ENCODE measurements at places on chromosomes 1 and 21.

DNA sequence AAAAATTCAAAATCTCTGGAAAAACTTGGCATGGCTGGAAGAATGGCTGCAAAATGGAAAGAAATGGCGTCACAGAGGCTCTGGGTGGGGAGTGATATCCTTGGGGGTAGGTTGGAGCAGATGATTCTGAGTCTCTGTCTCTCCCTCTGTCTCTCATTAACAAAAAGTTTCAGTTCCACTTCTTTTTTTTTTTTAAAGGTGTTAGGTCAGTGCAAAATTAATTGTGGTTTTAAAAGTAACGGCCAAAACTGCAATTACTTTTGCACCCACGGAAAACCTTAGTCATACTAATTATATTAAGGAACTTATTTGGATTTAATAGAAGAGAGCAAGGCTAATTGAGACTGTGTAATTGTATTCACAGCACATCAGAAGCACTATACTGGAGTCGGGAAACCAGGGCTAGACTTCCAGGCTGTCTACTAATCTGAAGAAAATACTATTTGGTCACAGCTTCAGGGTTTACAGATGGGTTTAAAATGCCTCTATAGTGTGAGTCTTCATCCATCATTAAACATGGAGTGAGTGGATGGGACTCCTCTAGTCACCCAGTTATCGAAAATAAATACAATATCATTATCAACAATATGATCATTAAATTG is 289.1 kb upstream of the PLD5 start:
- no peak for DNase-seq

DNA sequence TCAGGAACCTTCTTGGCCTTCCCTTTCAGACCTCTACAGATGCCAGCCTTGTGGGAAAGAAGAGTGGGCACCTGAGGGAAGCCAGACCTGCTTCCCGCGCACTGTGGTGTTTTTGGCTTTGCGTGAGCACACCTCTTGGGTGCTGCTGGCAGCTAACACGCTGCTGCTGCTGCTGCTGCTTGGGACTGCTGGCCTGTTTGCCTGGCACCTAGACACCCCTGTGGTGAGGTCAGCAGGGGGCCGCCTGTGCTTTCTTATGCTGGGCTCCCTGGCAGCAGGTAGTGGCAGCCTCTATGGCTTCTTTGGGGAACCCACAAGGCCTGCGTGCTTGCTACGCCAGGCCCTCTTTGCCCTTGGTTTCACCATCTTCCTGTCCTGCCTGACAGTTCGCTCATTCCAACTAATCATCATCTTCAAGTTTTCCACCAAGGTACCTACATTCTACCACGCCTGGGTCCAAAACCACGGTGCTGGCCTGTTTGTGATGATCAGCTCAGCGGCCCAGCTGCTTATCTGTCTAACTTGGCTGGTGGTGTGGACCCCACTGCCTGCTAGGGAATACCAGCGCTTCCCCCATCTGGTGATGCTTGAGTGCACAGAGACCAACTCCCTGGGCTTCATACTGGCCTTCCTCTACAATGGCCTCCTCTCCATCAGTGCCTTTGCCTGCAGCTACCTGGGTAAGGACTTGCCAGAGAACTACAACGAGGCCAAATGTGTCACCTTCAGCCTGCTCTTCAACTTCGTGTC is 995 bp upstream of the ZBTB48 start:
- DNase-seq = no peak

DNA sequence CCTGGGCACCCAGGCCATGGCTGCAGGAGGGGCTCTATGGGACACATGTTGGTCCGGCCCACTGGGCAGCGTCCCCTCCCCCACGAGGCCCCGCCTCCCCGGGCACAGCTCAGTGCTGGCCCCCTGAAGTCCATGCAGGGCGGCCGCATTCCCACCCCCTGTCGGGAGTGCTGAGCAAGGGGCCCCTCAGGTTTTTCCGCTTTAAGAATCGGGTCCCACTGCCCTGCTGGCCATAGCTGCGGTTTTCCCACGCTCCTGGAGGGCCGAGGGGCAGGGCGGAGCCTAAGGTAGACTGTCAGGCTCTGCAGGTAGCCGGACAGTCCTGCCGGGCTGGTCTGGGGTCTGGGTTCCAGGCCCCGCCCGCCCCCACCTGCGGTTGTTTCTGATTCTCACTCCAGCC is 43.5 kb upstream of the CCDC27 start:
- DNase-seq = no peak

- DNase-seq = no peak
Observed at GRCh38 chr1:200550367-200550766, 70.2 kb downstream of the KIF14 start.

- DNase-seq = no peak
Observed at GRCh38 chr1:206445116-206445515, 25.2 kb upstream of the IKBKE start.

GRCh38 chr1:92909321-92909720 is 51.9 kb downstream of the DIPK1A start:
- no peak for DNase-seq

DNA sequence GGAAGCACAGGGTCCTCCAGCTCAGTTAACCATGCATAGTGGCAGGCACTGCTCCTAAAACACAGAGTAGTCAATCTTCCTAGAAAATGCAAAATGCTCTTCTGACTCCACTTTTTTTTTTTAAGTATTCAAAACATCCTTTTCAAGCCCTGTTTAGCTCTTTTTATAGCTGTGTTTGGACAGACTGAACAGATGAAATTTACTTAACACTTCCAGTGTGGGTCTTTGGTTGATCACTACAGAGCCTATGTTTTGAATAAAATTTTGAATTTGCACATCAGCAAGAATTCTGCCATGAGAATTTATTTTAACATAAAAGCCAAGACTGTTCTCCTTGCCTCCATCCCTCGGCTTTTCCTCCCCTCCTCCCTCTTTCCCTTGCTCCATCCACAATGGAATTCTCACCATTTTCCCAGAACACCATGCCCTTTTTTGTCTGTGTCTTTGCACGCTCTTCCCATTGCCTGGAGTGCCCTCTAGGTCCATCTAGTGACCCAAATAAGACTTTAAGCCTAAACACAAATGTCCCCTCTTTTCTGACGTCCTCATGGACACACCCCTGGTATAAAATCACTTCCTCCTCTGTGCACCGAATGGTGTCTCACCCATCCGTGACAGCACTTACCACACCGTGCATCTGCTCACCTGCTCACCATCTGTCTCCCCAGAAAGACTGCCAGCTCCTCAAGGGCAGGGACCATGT is 24.0 kb upstream of the CPT2 start:
- DNase-seq = no peak

DNA sequence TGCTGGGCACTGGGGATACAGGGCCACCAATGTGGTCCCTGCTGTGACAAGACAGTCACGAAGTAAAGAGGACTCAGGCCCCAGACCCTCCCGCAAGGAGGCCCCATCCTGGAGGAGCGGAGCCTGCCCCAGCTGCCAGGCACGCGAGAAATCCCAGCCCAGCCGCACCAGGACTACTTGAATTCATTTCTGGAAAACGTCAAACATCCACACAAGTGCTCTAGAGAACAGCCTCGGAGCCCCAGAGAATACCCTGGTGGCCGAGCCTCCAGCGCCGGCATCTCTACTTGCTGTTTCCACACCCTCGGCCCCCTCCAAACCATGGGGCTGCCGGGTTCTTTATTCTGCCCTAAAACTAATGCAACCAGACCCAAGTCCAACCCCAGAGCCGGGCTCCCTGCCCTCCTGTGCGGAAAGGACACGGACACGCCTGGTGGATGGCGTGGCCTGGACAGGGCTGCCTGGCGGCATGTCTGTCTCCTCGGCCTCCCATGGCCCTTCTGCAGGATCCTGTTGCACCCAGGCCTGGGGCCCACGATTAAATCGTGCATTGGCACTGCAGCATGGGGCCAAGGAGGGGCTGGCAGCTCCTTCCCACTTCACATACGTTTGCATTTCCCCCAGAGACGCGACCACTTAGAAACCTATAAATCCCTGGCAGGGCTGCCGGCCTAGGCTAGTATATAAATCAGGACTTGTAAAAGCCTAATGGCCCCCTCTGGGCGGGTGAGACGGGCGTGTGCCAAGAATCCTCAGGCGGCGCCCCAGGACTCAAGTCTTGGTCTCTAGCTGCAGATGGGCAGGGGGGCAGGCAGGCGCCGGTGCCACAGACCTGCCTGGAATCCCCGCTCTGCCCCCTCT is 41.2 kb downstream of the DMRTB1 start:
- DNase-seq = no peak

DNA sequence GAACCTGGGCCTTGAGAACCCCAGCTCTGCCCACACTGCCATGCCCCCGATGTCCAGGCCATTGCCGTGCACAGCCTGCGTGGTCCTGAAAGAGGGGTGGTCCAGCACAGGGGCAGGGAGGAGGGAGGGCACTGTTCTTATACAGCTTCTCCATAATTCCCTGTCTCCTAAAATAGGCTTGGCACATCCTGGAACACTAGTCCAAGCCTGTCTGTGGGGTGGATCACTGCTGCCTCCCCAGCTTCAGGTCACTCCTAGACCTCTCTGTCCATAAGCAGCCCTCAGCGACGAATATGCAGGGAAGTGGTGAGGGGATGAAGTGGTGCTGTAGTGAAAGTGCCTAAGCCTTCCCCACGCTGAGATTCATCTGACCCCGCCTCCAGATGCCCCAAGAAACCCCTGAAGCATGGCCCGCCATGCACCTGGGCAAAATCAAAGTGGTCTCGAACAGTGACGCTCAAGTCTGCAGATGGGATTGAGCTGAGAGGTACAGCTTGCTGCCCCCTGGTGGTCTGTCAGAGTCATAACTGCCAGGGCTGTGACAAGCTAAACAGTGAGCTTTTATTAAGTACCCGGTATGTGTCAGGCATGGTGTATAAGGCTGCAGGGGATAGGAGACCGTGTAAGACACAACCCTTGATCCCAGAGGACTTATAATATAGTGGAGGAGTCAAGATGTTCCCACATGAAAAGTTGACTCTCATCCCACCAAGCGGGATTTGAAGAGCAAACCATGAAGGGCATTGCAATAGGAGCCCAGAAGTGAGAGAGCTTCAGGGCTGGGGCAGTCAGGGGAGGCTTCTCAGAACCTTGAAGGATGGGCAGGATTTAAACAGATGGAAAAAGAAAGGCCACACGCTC is 66.6 kb downstream of the FAM163A start:
- DNase-seq = peak; percentile 26

GRCh38 chr1:226239421-226239820 is 16.0 kb downstream of the MIXL1 start:
- DNase-seq = no peak

GRCh38 chr1:160925652-160926244 is 28.9 kb downstream of the ITLN2 start:
- no peak for DNase-seq
